ENCODE measurements at places on chromosomes 5 and 9.

DNA sequence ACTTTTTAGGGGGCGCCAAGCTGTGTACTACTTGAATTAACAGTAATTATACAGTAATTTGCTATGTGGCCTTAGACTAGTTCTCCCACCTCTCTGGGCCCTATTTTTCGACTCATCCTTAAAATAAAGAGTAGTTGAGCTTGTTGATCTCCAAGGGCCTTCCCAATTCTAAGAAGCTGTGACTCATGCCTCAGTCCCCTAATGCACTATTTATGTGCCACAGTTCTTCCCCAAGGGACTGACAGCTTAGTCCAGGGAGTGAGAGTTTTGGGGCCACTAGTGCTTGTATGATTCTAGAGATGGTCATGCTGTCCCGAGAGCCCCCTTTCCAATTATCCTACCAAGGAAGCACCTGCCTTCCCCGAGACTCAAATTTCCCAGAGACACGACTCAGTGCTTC is 149.7 kb downstream of the PAPPA start:
- no peak for DNase-seq

DNA sequence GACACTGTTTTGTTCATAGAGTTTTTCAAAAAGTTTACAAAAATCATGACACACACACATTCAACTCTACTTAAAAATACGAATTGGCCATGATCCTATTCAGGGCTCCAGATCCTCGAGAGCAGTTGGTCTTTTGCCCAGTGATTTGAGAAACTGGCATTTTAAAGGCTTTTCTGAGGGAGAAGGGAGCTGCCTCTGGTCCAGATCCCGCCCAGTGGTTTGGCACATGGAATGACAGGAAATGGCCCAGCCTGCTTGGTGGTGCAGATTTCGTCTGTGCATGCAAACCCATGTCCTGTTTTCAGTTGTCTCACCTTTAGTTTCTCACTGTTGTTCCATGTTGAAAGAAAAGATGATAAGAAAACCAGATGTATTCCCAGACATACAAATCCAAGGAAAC is 3.6 kb downstream of the CAMK4 start:
- no peak for DNase-seq

DNA sequence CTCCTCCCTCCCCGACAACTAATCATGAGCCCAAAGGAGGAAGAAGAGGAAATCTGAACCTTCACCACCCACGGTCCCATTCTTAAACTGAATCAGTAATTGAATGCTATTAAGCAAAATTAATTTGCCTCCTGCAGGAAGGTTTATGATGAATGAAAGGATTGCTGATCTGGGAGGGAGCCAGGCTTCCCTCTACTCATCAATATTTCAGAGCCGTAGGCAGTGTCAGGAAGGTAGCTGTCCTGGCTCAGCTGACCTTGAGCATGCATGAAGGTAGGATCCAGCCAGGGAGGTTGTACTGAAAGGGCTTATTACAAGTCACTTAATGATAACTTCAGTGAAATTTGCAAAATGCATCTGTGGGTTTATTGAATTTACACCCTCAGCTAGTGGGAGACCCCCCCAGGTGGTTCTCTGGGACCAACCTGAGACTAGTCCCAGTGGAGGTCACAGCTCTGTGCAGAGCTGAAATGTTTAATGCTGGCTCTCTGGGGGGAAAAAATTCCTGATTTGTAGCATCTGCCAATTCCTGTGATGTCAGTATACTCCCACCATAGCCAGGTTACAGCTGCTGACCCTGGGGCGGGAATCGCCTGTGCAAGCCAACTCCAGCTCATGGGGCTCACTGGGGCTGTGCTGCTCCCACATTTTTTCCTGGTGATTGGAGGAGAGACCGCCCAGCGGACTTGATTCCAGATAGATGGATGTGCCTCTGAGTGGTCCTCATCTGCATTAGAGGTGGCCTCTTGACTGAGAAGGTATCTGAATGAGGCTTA is 47.9 kb upstream of the NCS1 start:
- no peak for DNase-seq

- DNase-seq = no peak
These were observed 107.7 kb downstream of the MAT2B start for GRCh38 chr5:163613150-163613442.

GRCh38 chr5:3300726-3301125 is 294.9 kb upstream of the IRX1 start:
- DNase-seq = no peak

All from inflammatory macrophage (primary cell).